Immature natural killer cell (primary cell): ENCODE measurements at places on chromosomes 16 and 17.

GRCh38 chr17:69435971-69436696 lies 21.6 kb downstream of the MAP2K6 start:
- no peak for DNase-seq

- DNase-seq, result no peak
These were observed 12.3 kb upstream of the LGALS3BP start for GRCh38 chr17:78991906-78992532.

GRCh38 chr17:63240106-63240505 lies 206.0 kb downstream of the CYB561 start:
- DNase-seq, result no peak

- no peak for DNase-seq
These were observed 13.6 kb upstream of the CCL5 start for GRCh38 chr17:35893751-35894150.

- no peak for DNase-seq
These were observed 30.4 kb downstream of the TEX2 start for GRCh38 chr17:64232466-64233262.

- no peak for DNase-seq
These were observed 90.1 kb upstream of the GSE1 start for GRCh38 chr16:85522842-85523601.

DNA sequence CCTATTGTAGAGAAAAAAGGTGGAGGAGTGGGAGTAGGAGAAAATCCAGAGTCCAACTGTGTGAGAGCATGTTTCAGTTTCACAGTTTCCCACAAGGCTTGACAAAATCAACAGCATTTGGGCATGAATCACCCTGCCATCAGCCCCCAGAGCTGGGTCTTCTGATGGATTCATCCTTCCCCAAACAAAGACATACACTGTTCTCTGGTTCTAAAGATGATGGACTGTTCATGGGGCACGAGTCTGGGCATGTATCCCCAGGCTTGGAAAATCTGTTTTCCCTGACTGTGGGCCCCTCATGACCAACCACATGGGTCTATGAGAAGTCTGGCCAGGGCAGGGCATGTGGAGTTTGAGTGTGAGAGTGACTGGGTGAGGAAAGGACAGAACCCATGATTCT lies 210.4 kb upstream of the IRX5 start:
- DNase-seq, result no peak

GRCh38 chr17:36650096-36650775 lies 48.9 kb downstream of the MRM1 start:
- DNase-seq, result no peak

DNA sequence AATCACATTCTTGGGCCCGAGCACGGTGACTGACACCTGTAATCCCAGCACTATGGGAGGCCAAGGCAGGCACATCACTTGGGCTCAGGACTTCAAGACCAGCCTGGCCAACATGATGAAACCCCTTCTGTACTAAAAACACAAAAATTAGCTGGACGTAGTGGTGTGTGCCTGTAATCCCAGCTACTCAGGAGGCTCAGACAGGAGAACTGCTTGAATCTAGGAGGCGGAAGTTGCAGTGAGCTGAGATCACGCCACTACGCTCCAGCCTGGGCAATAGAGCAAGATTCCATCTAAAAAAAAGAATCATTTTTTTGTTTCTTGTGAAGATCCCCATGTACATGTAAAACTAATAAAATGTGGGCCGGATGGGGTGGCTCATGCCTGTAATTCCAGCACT lies 53.1 kb upstream of the ATF7IP2 start:
- no peak for DNase-seq

- DNase-seq, result no peak
These were observed 50.7 kb downstream of the SLC5A11 start for GRCh38 chr16:24896439-24896838.

DNA sequence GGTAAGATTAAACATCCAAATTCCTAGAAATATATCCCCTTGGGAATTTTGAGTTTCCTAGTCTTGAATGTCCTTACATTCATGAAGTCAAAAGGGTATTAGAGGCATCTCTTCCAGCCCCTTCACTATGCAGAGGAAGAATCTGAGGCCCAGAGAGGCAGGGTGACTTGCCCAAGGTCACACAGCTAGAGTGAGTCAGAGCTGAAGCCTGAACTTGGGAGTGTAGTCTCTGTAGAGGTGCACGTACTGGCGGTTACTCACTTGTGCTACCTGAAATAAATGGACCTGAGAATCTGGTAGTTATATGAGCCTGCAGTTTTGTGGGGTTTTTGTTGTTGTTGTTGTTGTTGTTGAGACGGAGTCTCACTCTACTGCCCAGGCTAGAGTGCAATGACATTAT lies 164.0 kb downstream of the XYLT1 start:
- no peak for DNase-seq

DNA sequence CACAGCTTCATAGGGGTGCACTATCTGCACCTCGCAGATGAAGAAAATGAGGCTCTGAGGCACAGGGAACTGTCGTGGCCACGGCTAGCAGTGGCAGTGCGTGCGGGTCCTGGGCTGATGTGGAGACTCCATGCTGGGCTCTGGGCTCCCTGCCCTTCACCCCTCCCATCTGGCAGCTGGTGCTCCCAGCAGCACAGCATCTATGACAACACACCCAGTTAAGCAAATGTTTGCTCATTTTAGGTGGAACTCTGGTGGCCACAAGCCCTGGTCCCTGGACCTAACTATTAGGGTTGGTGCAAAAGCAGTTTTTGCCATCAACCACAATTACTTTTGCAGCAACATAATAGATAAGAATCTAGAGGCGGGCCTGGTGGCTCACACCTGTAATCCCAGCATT lies 30.9 kb downstream of the IFT140 start:
- DNase-seq, result no peak
